CD4-positive, alpha-beta memory T cell (primary cell): ENCODE measurements at places on chromosomes 4 and X. TPM values are rescaled to one million over a fixed set of nuclear protein-coding genes. Genes with fewer than 3 reads are reported as not detected.
A peak's percentile ranks its signal among the peaks of the same experiment; 100 is the strongest.

The UCP1 gene
- not detected for total RNA-seq

The KCND1 gene
- 1.9 TPM for total RNA-seq

The TMEM128 gene
- 20.7 TPM for total RNA-seq

The ZNF630 gene
- total RNA-seq = 4.9 TPM

The SYNPO2 gene
- 1.3 TPM for total RNA-seq

The HSFX1 gene
- total RNA-seq = 2.6 TPM

The IL13RA1 gene
- total RNA-seq = 0.79 TPM

The HS6ST2 gene
- not detected for total RNA-seq

The MAP7D2 gene
- total RNA-seq = not detected

The GABRG1 gene
- not detected for total RNA-seq

DNA sequence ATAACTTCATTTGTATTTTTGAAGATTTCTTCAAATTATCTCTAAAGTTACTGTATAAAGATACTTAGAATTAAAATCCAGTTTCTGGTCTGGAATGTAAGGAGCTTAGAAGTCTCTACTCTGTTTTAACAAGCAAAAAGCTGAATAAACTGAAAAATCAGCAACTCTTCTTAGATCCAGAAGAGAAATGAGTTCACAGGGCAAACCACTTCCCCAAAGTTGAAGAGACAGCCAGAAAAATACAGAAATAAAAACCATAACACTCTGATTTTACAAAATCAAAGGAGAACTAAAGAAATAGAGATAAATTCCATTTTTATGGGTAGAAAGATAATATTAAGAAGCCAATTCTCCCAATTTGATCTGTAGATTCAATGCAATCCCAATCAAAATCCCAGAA, 1166.8 kb downstream of the ADGRL3 start:
- no peak for DNase-seq
- H3K27ac ChIP-seq = no peak overlapping the region
- no peak overlapping the region for H3K4me3 ChIP-seq
- no peaks in the 10 kb centered on the region for H3K4me1 ChIP-seq
- H3K27me3 ChIP-seq = no peaks in the 10 kb centered on the region
- H3K36me3 ChIP-seq = no peaks in the 10 kb centered on the region

DNA sequence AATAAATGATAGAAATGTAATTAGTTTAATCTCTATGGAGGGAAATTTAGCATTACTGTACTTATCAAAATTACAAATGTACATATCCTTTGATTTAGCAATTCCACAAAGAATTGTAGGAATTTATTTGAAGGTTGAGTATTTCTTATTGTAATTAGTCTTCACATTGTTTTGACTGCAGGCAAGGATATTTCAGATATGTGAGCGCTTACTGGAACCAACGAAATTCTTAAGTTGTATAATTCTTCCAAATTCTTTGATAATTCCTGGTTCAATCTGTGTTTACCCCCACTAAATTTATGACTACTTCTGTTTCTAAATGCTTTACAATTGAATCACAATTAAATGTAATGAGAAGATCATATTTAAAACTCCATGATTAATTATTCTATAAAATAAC, 26.9 kb upstream of the WWC2 start:
- no peak overlapping the region for H3K27ac ChIP-seq
- H3K4me1 ChIP-seq = no peaks in the 10 kb centered on the region
- no peak overlapping the region for H3K4me3 ChIP-seq
- no peaks in the 10 kb centered on the region for H3K27me3 ChIP-seq
- H3K36me3 ChIP-seq = no peaks in the 10 kb centered on the region

- H3K27ac ChIP-seq = peak overlapping the region; percentile 97
- H3K36me3 ChIP-seq = no peaks in the 10 kb centered on the region
- H3K27me3 ChIP-seq = no peaks in the 10 kb centered on the region
- peak overlapping the region; percentile 72 for H3K4me3 ChIP-seq
- no peak for DNase-seq
Measured at GRCh38 chr4:105472871-105473323, 965 bp downstream of the PPA2 start.

GRCh38 chrX:53738370-53738906, 51.9 kb upstream of the HUWE1 start:
- no peak for DNase-seq
- H3K27me3 ChIP-seq = no peaks in the 10 kb centered on the region
- H3K36me3 ChIP-seq = no peaks in the 10 kb centered on the region
- H3K4me3 ChIP-seq = no peak overlapping the region
- H3K27ac ChIP-seq = no peak overlapping the region
- H3K4me1 ChIP-seq = peaks cover 4% of the 10 kb centered on the region

GRCh38 chr4:56505269-56506130, at the start of gene ARL9:
Gene ARL9, plus strand, starts transcription at chr4:56505791. Its CDS starts 72 bp downstream, at chr4:56505863.
- H3K27me3 ChIP-seq = no peaks in the 10 kb centered on the region
- peaks cover 10% of the 10 kb centered on the region for H3K36me3 ChIP-seq
- peak within 1 kb of the TSS; percentile 29 for H3K27ac ChIP-seq
- DNase-seq = peak; percentile 64
- H3K4me3 ChIP-seq = peak within 1 kb of the TSS; percentile 42

GRCh38 chr4:169745291-169745690, 12.5 kb downstream of the HPF1 start:
- no peak overlapping the region for H3K27ac ChIP-seq
- no peak overlapping the region for H3K4me3 ChIP-seq
- no peaks in the 10 kb centered on the region for H3K4me1 ChIP-seq
- no peaks in the 10 kb centered on the region for H3K27me3 ChIP-seq
- peaks cover 20% of the 10 kb centered on the region for H3K36me3 ChIP-seq
- no peak for DNase-seq

DNA sequence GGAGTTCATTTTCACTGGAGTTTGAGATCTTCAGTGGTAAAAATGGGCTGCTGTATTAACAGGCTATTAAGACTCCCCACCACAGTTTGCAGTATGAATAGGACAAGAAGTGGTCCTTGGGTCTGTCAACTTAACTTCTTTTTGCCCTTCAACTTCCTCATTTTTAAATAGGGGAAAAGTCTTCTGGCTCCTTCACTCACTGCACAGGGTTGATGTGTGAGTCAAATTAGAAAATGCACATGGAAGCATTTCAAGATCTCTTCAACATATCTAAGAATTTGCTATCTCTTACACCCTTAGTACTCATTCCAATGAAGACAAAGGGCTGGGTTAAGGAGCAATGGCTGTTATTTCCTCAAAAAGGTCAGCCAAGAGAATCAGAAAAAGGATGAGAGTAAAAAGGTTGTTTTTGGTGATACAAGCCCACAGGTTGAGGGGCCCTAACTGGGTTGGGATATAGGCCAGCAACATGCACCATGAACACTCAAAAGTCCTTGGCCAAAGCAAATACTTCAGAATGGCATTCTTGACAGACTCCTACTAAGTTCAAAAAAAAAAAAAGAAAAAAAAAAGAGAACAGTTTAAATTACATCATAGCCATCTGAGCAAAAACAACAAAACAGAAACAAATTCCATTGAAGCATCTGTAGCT, 13.4 kb downstream of the PDE5A start:
- H3K4me3 ChIP-seq = no peak overlapping the region
- H3K27me3 ChIP-seq = peaks cover 3% of the 10 kb centered on the region
- no peaks in the 10 kb centered on the region for H3K4me1 ChIP-seq
- H3K36me3 ChIP-seq = no peaks in the 10 kb centered on the region
- DNase-seq = no peak

GRCh38 chr4:103019308-103020124, at the start of gene SLC9B1:
Gene SLC9B1, minus strand, starts transcription at chr4:103019705. Its CDS starts 27,994 bp downstream, at chr4:102991711.
- peak; percentile 92 for DNase-seq
- peak within 1 kb of the TSS; percentile 85 for H3K27ac ChIP-seq
- no peaks in the 10 kb centered on the region for H3K27me3 ChIP-seq
- no peaks in the 10 kb centered on the region for H3K36me3 ChIP-seq
- peak within 1 kb of the TSS; percentile 11 for H3K4me3 ChIP-seq

GRCh38 chr4:169295822-169296221, 25.1 kb upstream of the SH3RF1 start:
- no peak overlapping the region for H3K4me3 ChIP-seq
- no peaks in the 10 kb centered on the region for H3K36me3 ChIP-seq
- H3K4me1 ChIP-seq = no peaks in the 10 kb centered on the region

- H3K4me1 ChIP-seq = no peaks in the 10 kb centered on the region
- H3K36me3 ChIP-seq = no peaks in the 10 kb centered on the region
- H3K27ac ChIP-seq = no peak overlapping the region
- no peaks in the 10 kb centered on the region for H3K27me3 ChIP-seq
Measured at GRCh38 chr4:176123710-176124407, 58.2 kb downstream of the WDR17 start.

- no peak overlapping the region for H3K27ac ChIP-seq
- no peaks in the 10 kb centered on the region for H3K4me1 ChIP-seq
- H3K4me3 ChIP-seq = no peak overlapping the region
- no peaks in the 10 kb centered on the region for H3K36me3 ChIP-seq
Measured at GRCh38 chr4:138560448-138560847, 318.3 kb upstream of the SLC7A11 start.

DNA sequence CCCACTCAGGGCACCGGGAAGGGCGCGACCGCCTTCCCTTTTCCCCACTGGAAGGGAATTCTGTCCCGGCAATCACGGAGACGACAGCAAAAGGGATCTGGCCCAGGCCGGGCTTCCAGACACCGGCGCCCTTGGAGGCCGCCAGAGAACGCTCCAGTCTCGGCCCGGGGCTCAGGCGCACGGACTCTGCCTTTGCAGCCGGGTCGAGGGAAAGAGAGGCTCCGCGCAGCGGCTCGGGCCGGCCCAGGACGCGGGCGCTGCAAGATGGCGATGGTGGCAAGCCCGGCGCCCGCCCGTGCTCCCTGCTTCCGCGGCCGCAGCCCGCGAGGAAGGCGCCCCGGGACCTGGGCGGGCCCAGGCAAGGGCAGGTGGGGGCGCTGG, 1.1 kb downstream of the CTBP1 start:
- H3K4me1 ChIP-seq = peaks cover 74% of the 10 kb centered on the region
- H3K27me3 ChIP-seq = no peaks in the 10 kb centered on the region
- no peaks in the 10 kb centered on the region for H3K36me3 ChIP-seq

DNA sequence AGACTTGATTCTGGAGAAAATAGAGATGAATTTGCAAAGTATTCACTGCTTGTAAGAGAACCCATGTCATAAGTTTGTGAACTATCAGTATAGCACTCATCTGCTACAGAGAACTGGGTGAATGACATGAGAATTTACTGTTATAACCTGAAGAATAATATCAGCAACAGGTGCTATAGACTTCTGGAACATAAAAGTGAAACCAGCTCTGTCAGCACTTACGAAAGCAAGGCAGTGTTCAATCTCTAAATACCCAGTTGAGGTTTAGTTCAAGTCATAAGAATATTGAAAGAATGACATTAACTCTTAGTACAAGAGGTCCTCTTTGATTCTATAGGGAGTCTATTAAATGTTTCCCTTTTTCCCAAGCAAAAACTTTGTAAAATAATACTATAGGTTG, 232.9 kb upstream of the ANKRD50 start:
- no peak overlapping the region for H3K4me3 ChIP-seq
- H3K36me3 ChIP-seq = no peaks in the 10 kb centered on the region
- DNase-seq = no peak
- no peaks in the 10 kb centered on the region for H3K4me1 ChIP-seq

GRCh38 chr4:25889589-25890503, 24.2 kb upstream of the SMIM20 start:
- no peaks in the 10 kb centered on the region for H3K36me3 ChIP-seq
- H3K4me1 ChIP-seq = no peaks in the 10 kb centered on the region
- no peak overlapping the region for H3K27ac ChIP-seq
- H3K4me3 ChIP-seq = no peak overlapping the region
- no peak for DNase-seq
- no peaks in the 10 kb centered on the region for H3K27me3 ChIP-seq

DNA sequence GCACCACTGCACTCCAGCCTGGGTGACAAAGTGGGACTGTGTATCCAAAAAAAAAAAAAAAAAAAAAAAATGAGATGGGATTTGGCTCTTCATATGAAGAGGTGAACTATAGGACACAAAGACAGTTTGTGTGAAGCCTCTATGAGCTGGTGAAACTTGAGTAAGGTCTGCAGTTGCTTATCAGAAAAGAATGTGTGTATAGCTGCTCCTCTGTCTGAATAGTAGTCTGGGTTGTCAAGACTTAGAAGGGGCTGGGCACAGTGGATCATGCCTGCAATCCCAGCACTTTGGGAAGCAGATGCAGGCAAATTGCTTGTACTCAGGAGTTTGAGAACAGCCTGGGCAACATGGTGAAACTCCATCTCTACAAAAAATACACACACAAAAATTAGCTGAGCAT, 82.8 kb downstream of the ARSF start:
- H3K27me3 ChIP-seq = no peaks in the 10 kb centered on the region
- DNase-seq = no peak
- H3K4me1 ChIP-seq = no peaks in the 10 kb centered on the region
- no peak overlapping the region for H3K4me3 ChIP-seq

- no peak overlapping the region for H3K27ac ChIP-seq
- H3K4me3 ChIP-seq = no peak overlapping the region
- no peaks in the 10 kb centered on the region for H3K27me3 ChIP-seq
- H3K4me1 ChIP-seq = no peaks in the 10 kb centered on the region
- DNase-seq = no peak
Measured at GRCh38 chr4:82097504-82097903, 276.3 kb downstream of the HNRNPD start.

DNA sequence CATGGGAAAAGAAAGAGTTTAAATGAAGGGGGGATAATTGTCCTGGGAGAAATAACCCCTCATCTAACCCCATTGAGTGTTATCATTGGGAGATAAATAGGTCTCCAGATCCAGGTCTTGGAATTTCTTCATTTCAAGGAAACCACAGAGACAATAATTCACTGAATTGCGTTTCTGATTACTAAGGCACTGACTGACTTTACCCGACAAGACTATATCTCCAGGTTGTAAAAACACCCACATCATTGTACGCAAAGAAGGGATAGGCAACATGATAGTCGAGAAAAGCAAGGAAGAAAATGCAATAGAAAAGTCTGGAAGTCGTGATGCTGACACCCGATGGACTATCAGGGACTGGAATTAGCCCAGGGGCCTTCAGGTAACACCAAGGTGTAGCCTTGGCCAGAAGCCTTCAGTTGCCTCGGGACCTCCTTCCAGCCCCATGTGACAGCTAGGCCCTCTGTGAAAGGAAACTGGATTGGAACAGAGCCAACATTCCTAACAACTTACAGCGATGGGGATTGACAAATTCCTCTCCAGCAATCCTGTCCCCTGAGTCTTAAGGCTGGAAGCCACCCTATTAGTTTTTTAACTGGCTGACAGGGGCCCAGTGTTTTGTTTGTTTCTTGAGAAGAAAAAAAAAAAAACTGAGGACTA, 46.5 kb upstream of the RAB9B start:
- DNase-seq = no peak
- no peak overlapping the region for H3K4me3 ChIP-seq
- no peaks in the 10 kb centered on the region for H3K27me3 ChIP-seq
- H3K4me1 ChIP-seq = no peaks in the 10 kb centered on the region

GRCh38 chr4:87975466-87975865, at the start of gene SPP1:
Gene SPP1, plus strand, starts transcription at chr4:87975714. Its CDS starts 1,182 bp downstream, at chr4:87976896.
- H3K4me3 ChIP-seq = no peak within 1 kb of the TSS
- H3K4me1 ChIP-seq = peaks cover 7% of the 10 kb centered on the region
- H3K36me3 ChIP-seq = no peaks in the 10 kb centered on the region
- H3K27me3 ChIP-seq = peaks cover 3% of the 10 kb centered on the region
- no peak for DNase-seq
